ENCODE measurements at places on chromosomes 5 and 9.
A peak's percentile ranks its signal among the peaks of the same experiment; 100 is the strongest.

DNA sequence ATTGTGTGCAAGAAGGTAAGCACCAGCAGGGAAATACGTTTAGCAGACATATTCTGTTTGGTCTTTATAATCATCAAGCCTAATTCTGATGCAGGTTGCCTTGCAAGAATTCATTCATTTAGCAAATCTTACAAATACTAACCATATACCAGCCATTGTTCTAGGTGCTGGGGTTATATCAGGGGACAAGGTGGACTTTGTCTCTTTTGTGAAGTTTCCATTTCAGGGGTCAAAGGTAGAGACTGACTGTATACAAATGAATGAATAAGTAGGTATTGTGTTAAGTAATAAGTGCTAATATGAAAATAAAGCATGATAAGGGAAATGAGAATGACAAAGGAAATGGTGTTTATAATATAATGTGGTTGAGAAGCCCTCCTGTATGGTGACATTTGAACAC, 64.0 kb downstream of the LNPEP start:
- DNase-seq: no peak

DNA sequence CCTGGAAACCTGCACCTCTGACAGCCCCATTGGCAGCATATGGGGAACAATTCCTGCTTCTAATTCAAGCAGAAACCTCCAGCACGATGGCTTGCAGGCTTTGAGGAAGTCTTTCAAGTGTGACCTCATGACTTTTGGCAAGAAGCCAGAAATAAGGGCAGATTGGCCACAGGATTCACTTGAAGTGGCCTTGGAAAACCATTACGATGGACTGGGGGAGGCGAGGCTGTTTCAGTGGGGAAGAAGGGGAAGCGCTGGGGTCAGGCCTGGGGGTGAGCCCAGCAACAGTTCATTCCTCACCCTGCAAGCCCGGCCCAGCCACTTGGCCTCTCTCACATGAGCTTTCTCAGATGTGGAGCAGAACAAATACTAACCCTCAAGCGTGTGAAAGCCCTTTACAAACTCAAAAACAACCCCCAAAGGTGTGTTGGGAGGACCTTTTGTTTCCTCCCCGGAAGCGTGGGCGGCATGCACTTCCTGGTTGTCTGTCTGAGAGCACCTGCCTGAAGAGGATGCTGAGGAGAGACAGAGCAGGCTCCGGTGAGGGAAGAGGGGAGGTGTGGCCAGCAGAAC, 26.9 kb upstream of the EEIG1 start:
- peak; percentile 82 for DNase-seq

GRCh38 chr5:141715346-141715905, 33.4 kb upstream of the ARAP3 start:
- DNase-seq: no peak

DNA sequence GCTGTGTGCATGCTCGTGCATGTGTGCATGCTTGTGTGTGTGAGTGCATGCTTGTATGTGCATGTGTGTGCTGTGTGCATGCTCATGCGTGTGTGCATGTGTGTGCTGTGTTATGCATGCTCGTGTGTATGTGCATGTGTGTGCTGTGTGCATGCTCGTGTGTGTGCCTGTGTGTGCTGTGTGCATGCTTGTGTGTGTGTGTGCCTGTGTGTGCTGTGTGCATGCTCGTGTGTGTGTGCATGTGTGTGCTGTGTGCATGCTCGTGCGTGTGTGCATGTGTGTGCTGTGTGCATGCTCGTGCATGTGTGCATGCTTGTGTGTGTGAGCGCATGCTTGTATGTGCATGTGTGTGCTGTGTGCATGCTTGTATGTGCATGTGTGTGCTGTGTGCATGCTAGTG, 30.3 kb upstream of the SH3PXD2B start:
- DNase-seq: no peak

DNA sequence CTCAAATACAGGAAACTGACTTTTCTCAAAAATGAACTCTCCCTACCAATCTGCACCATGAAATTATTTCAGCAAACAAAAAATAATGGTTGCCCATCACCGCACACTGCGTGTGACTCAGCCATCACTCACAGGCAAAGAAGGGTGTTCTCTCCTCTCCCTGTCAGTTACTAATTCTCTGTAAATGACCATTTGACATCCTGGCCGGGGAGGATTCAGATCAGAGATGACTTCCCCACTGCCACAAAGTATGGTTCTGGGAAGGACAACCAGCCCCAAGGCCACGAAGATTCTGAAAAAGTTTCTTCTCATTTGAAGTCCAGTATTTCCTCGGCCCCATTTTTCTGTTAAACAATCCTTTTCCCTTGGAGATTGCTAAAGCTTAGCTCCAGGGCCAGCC, 199.4 kb downstream of the AUH start:
- no peak for DNase-seq

DNA sequence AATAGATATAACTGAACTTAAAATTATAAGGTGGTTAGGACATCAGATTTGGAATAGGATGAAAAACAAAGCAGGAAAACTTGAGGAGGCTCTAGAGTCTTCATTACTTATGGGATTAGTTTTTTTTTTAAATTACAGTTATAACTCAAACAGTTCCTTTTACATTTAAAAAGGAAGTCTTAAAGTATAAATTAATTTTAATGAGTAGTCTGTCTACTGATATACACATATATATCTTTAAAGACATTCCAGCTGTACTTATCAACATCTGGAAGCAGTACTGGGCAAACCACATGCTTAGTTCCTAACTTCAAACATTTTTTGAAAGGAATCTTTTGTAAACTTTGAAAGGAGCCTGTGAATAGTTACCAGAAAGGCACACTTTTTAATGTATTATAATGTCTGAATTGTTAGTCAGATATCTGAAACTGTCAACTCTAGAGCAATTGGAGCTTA, 6.0 kb downstream of the ACTBL2 start:
- DNase-seq: no peak

DNA sequence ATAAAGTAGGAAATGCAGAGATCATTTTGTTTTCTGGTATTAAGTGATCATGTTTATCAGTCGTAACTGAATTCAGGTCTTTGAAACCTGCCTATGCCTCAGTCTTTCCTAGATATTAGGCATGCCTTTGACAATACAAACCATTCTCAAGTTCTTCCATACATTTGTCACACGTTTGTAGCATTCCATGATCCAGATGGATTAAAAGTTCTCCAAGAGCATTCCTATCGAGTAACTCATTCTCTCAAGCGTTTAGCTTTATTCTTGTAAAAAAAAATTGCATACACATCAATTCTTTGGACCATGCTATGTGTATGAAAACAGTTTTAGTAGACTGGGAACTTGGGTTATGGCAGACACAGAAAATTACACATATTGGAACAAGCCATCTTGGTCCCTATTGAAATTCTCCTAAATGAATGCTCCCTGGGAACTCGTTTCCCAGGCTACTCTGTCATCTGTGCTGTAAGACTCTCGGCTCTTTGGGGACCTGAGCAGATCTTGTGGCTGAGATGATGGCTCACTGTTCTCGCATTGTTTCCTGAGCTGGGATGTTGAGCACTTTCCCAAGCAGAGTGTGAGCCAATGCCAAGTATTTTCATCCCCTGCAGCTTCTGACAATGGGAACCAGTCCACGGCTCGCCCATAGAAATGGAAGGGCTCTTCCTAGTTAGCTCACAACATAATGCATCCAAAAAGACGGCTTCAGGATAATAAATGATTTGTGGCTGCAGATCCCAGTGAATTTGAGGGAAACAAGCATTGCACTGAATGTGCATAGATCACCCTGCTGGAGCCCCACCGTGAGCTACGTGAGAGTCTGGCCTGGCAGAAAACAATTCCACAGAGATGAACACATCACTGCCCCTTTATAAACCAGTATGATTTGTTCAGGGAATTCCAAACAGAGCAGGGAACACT, 230.2 kb downstream of the IRX1 start:
- no peak for DNase-seq

- no peak for DNase-seq
Observed at GRCh38 chr5:136062366-136063274, 33.8 kb downstream of the TGFBI start.

- DNase-seq: no peak
Observed at GRCh38 chr5:73387149-73387591, 61.4 kb downstream of the FOXD1 start.

DNA sequence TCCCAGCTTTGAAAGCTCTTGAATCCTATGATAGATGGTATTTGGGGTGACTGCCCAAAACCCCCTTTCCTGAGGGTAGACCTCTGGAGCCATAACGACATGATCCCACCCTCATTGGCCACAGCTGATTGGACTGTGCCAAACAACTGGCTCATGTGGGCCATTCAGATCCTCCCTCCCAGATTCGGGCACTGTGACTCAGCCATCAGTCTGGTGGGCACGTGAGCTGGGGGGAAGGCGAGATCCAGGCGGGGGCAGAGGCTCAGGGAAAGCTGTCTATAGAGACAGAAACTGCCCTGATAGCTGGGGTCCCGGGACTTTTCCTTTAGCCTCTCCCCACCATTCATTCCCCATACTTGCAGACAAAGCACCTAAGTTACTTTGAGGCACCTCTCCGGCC, 15.1 kb upstream of the NCS1 start:
- no peak for DNase-seq

- DNase-seq: no peak
Observed at GRCh38 chr9:3446313-3446712, 79.5 kb downstream of the RFX3 start.

GRCh38 chr9:1917396-1917935, 97.7 kb upstream of the SMARCA2 start:
- DNase-seq: no peak

- DNase-seq: no peak
Observed at GRCh38 chr5:10567781-10568321, 4.0 kb downstream of the ANKRD33B start.

DNA sequence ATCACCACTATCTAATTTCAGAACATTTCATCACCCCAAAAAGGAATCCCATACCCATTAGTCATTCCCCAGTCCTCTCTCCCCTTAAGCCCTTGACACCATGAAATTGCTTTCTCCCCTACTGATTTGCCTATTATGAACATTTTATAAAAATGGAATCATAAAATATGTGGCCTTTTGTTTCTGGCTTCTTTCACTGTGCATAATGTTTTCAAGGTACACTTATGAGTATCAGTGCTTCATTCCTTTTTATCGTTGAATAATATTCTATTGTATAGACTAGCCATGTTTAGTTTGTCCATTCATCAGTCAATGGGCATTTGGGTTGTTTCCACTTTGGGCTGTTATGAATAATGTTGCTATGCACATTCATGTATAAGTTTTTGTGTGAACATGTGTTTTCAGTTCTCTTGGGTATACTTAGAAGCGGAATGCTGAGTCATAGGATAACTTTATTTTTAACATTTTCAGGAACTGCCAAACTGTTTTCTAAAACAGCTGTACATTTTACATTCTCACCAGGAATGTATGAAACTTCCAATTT, 40.4 kb upstream of the FGF1 start:
- no peak for DNase-seq

DNA sequence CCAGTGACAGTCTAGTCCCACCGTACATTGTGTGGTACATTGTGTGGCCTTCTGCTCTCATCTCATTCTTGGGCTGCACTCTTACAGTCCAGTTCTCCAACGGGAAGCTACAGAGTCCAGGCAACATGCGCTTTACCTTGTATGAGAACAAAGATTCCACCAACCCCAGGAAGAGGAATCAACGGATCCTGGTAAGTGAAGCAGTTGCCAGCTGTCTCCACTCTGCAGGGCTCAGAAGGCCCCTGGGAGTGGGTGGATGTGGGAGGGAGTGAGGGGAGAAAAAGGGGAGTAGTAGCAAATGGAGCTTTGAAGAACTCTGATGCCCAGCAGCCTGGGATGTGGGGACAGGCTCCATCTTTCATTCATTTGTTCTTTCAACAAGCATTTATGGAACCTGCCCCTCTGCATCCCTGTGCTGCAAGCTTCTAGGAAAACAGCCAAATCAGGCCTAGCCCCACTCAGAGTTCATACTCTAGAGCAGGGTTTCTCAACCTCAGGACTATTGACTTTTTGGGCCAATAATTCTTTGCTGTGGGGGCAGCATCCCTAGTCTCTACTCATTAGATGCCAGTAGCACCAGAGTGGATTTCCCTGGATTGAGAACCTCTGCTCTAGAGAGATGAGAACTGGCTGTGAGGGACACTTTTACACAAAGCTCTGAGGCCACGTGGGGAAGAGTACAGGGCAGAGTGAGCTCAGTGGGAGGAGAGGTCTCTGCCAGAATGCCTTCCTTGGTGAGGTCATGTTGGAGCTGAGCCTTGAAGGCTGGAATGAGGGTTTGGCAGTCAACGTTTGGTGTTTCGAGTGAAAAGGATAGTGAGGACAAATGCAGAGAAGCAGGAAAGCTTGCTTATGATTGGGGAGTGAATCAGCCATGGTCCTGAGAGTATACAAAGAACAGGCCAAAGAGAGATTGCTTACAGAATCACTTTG, 1.1 kb downstream of the POLR1E start:
- no peak for DNase-seq

GRCh38 chr9:134434894-134435506, 108.7 kb downstream of the RXRA start:
- DNase-seq: no peak

DNA sequence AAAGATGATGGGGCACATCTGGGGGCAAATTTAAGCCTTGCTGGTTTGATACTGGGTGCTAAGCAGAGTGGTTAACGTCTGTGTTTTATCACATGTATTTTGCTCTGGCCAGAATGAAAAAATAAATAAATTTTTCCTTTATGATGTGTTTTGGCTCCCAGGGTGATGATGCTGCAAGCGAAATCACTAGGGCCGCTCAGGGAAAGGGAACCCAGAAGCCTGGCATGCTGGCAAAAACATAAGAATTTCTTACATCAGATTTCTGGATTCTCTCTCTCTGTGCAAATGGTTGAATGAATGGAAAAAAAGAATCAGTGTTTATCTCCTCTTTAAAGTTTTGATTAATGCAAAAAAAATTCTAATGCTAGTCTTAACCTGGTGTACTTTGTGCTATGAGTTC, 1975.2 kb upstream of the C9orf72 start:
- DNase-seq: no peak

- DNase-seq: no peak
Observed at GRCh38 chr5:73094415-73094814, 26.0 kb upstream of the TMEM171 start.

- DNase-seq: no peak
Observed at GRCh38 chr9:124256517-124257069, 1.2 kb upstream of the NEK6 start.

DNA sequence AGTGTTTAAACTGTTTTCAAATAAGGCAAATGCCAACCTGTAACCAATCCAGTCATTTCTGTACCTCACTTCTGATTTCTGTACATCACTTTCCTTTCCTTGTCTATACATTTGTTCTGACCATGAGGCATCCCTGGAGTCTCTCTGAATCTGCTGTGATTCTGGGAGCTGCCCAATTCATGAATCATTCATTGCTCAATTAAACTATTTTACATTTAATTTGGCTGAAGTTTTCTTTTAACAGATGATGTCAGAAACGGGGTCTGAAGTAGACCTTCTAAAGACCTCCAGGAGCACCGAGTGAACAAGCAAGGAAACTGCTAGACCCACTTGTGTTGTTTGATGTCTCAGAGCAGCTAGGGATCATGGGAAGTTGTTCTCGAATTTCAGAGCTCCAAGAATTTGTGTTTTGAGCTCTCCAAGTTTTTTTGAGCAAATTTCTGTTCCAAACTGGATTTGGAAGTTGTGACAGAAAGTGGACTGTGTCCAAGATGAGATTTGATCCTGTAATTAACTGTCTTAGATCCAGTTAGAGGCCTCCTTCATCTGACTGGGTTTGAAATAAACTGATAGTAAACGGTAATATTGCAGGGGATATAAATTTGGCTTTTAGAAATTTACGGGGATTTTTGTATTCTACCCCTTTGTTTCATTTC, 490.8 kb upstream of the ST8SIA4 start:
- no peak for DNase-seq
